Activated CD8-positive, alpha-beta memory T cell treated with anti-CD3 and anti-CD28 coated beads, Interleukin-2, amount 50 U/mL, for 4 hours (primary cell): ENCODE measurements at places on chromosomes 12 and 14.
A peak's percentile ranks its signal among the peaks of the same experiment; 100 is the strongest.

GRCh38 chr14:102592763-102593060 is 263 bp downstream of the RCOR1 start:
- DNase-seq: no peak

DNA sequence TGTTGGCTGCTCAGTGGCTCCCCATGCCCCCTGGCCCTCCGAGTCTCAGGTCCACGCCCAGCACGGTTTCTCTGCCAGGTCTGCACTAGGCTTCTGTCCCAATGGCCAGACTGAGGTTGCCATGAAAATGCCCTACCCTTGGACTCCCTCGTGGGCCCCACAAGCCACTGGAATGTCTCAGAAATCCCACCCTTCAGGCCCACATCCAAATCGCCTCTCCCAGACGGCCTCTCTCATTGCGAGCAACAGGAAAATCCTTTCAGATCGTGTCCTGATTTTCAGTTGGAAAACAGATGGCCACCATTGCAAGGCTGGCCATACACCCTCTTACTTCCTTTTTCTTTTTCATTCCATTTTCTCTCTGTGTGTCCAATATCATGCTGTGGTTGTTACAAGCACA is 77.3 kb downstream of the IRF2BPL start:
- no peak for DNase-seq

DNA sequence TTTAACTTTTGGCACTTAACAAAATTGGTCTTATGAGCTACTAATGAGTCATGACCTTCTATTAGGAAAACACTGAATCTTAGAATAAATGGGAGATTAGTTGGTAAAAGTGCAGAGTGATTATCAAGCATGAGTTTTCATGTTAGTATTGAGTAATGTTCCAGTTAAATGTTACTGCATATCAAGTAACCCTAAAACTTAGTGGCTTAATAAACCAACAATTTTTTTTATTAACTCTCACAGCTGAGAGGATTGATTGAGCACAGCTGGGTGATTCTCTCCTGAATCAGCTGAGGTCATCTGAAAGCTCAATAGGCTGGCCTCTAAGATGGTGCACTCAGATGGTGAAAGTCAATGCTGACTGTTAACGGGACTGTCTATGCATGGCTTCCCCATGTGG is 248.6 kb downstream of the BCL11B start:
- no peak for DNase-seq

DNA sequence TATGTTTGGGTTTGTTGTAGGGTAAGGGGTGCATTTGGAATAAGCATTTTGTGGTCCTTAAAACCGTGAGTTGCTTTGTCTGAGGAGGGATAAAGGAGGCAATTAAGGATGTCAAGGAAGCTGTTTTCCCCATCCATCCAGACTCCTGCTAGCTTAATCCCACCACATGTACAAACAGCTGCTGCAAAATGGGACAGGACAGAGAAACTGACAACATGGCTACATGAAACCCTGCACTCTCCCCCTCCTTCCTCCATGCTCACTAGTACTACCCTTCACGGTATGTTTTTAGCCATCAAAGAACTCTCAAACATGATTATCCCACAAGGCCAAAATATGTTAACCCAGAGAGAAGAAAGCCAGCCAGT is 20.6 kb downstream of the ST8SIA1 start:
- DNase-seq: no peak

DNA sequence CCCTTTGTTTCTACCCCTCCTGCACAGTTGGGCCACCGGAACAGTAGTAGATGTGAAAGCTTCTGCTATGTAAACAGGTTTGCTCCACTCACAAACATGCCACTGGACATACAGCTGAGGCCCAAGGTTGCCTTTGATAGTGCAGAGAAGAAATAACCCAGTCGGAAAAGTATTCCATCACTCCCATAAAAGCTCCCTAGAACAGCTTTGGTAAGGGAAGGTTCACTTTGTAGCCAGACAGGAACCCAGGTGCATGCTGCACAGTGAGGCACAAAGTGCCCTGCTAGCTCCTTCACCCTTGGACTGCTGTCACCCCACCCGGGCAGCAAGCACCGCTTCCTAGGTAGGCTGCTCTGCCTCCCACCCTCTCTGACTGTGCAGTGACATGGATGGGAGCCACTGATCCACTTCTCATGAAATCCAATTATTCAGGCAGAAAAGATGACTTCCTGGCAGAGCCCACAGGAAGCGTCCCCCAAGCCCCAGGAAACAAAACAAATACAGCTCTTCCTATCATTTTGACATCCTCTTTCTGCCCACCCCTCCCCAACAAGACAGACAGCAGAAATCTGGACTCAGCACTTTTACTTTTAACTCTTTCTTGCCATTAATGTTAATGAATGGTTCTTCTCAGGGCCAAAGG is 100.2 kb downstream of the SRGAP1 start:
- no peak for DNase-seq

DNA sequence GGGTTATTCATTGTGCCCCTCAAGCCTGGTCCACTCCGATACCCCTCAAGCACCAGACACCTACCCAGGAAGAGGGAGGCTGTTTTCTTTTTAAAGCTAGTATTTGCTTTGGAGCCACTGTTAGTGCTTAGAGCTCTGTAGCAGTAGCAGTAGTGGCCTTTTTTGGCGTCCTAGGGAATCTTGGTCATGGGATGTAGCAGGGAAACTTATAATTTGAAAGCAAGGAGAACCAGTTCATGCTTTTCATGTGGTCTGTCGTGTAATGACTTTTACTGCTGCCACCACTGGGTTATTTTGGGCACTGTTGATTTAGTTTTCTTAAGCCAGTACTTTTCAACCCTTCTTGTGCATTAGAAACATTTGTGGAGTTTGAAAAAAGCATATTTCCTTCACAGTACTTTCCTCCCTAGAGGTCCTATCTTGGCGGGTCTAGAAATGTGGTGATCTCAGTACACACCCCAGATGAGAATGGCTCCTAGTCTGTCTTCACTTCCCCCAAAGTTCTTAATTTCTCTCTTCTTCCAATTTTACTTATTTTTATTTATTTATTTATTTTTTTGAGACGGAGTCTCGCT is 49.7 kb downstream of the MARK3 start:
- DNase-seq: no peak

DNA sequence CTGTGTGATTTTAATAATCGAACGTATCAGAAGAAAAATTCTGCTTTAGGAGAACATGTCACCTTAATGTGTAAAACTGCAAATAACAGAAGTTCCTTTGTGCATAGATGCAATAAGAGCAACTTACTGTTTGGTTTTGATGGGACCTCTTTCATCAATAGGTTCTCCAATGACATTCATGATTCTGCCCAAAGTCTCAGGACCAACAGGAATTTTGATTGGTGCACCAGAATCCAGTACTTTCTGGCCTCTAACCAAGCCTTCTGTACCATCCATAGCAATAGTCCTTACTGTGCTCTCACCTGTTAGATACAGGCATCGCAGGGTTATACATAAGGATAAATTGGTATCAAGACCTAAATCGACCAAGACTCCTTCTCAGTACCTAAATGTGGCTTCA is 1.1 kb downstream of the ATP5F1B start:
- no peak for DNase-seq

DNA sequence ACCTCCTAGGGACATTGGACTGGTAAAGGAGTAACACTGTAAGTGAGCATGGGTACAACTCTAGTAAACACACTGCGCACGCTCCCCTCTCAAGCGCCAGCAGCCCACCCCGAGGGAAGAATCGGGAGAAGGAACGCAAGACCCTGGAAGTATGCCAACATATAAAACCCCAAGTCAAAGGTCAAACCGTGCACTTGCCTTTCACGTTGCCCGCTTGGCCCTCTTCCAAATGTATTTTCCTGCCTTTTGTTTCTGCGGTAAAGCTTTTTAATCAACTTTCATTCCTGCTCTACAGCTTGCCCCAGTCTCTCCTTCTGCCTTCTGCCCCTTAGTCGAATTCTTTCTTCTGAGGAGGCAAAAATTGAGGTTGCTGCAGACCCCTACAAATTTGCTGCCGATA is 17.6 kb upstream of the CHST11 start:
- no peak for DNase-seq

DNA sequence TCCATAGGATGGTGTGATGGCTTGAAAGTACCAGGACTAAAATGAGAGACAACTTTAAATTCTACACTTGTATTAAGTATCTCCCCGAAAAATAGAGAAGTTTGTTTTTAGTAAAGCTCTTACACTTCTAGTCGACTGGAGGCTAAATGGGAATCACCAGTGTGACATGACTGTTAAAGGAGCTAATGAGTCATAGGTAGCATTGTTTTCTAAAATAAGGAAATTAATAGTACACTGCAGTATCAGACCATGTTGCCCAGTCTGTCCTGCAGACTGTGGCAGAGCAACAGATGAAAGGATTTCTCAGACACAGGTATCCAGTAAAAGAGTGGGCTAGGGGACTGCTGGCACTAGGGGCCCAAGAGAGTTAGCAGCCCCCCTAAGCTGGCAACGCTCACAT is 140.1 kb downstream of the TMEM117 start:
- DNase-seq: no peak

- DNase-seq: no peak
Observed at GRCh38 chr12:3416670-3417069, 74.3 kb upstream of the PRMT8 start.

GRCh38 chr14:98962118-98962517 is 309.9 kb downstream of the BCL11B start:
- DNase-seq: no peak

- no peak for DNase-seq
Observed at GRCh38 chr12:78118486-78118885, 287.8 kb downstream of the NAV3 start.

- no peak for DNase-seq
Observed at GRCh38 chr12:33248364-33248763, 191.3 kb downstream of the SYT10 start.

DNA sequence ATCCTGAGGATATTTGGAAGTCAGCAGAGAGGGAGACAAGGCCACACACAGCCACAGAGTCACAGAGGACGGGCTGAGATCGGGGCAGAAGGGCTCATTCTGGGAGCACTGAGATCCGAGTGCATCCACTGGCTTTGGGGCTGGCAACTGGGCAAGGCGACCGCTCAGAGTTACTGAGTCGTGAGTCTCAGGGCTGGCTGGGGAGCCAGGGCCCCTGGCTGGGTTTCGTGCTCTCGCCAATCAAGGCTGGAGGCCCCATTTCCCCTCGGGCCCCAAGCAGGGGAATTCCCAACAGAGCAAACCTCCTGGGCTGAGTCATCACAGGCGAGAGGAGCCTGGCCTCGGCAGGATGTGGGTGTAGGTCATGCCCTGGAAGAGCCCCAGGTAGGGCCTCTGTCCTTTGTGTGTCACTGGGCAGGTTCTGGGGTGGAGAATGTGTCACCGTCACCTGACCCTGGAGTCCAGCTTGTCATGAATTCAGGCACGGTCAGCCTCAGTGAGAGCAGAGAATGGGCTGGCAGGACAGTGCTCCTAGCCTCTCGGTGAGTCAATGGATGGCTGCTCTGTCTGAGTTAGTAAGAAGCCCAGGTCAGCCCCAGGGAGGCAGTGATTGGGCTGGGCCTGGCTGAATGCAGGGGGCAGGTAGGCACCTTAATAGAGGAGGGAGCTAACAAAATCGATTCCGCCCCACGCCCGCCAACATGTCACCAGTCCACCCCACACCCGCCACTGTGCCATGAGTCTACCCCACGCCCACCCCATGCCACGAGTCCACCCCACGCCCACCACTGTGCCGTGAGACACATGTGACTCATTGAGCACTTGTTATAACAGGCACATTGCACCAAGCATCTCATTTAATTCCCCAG is 16.9 kb downstream of the ASB2 start:
- peak; percentile 89 for DNase-seq

DNA sequence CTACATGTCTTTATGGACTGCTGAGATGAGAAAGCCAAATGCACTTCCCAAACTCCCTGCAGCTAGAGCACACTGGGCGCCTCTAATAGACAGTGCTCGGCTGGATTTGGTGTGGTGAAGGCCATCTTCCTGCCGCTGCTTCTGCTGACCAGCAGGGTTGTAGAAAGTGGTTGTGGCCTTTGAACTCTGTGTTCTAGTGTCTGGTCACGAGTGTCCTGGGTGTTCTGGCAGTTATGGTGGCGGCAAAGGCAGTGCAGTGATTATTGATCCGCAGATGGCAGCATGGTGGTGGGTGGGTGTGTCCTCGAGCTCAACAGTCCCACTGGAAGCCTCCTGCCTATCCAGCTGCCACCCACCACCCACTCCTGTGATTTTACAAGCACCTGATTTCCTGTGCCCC is 43.4 kb downstream of the SMIM41 start:
- DNase-seq: no peak

DNA sequence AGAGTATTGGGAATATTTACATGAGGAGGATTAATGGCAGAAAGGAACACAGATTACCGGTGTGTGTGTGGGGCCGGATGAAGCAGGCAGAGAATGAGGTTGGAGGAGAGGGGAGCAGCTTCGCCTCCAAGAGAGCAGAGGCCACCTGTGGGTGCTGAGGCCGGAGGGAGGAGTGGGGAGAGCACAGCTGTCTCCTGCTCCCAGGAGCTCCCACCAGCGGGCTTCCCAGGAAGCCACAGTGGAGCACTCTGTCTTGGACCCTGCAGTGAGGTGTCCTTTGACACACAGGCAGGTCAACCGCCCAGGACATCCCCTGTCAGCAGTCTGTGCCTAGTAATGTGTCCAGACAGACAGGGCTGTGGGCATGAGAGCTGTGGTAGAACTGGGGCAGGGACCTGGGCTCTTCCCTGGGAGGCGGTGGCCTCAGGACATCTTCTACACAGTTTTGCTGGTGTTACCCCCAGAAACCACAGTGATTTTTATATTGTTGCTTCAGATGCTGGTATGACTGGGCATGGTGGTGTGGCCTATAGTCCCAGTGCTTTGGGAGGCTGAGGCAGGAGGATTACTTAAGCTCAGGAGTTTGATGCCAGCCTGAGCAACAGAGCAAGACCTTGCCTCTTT is 18.5 kb upstream of the AMN start:
- DNase-seq: no peak

- DNase-seq: no peak
Observed at GRCh38 chr14:76597387-76597786, 163.9 kb upstream of the VASH1 start.

- no peak for DNase-seq
Observed at GRCh38 chr12:54937376-54937775, 47.2 kb downstream of the TESPA1 start.

GRCh38 chr14:70597731-70598130 is 2.7 kb downstream of the MED6 start:
- DNase-seq: no peak

GRCh38 chr14:100862277-100862676 is 36.4 kb downstream of the MEG3 start:
- no peak for DNase-seq

DNA sequence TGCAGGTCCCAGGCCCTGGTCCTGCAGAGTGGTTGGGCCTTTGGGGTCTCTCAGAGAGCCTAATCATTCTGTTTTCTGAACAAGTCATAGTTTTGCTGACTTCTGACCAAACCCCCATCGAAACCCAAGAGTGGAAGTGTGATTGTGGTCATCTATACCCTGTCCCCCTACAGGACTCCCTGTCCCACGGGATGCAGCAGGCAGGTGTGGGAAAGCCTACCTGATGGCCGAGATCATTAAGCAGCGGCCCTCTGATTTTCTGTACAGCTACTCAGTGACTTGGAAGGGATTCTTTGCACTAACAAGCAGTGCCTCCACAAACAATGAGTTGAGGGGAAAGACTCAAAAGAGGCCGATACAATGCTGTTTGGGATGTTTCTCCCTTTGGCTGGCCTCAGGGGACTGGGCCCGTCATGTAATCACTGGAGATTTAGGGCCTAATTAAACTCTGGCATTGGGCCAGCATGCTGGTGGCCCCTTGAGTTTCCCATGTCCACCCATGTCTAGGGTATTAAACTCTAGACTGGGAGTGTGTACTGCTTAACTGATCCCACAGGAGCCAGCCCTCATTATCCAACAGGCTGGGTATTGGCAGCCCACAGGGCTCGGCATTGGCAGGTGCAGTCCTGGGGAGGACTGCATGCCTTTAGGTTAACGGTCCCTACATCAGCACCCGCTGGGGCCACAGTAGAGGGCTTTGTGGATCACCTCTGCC is 192.8 kb downstream of the ZFP36L1 start:
- no peak for DNase-seq
